Fibroblast of lung (primary cell): ENCODE measurements at places on chromosomes 1 and 21.

GRCh38 chr1:198121056-198121826 is 35.6 kb upstream of the NEK7 start:
- H3K27me3 ChIP-seq, result no peaks in the 10 kb centered on the region
- H3K4me3 ChIP-seq, result no peak overlapping the region
- peaks cover 32% of the 10 kb centered on the region for H3K4me1 ChIP-seq

- DNase-seq, result no peak
- no peaks in the 10 kb centered on the region for H3K36me3 ChIP-seq
- H3K27ac ChIP-seq, result no peak overlapping the region
- no peaks in the 10 kb centered on the region for H3K27me3 ChIP-seq
Measured at GRCh38 chr1:221085701-221086375, 206.6 kb downstream of the HLX start.

GRCh38 chr1:175552306-175552705 is 191.1 kb downstream of the TNR start:
- DNase-seq, result no peak
- no peak overlapping the region for H3K27ac ChIP-seq
- no peaks in the 10 kb centered on the region for H3K36me3 ChIP-seq
- H3K4me1 ChIP-seq, result no peaks in the 10 kb centered on the region

DNA sequence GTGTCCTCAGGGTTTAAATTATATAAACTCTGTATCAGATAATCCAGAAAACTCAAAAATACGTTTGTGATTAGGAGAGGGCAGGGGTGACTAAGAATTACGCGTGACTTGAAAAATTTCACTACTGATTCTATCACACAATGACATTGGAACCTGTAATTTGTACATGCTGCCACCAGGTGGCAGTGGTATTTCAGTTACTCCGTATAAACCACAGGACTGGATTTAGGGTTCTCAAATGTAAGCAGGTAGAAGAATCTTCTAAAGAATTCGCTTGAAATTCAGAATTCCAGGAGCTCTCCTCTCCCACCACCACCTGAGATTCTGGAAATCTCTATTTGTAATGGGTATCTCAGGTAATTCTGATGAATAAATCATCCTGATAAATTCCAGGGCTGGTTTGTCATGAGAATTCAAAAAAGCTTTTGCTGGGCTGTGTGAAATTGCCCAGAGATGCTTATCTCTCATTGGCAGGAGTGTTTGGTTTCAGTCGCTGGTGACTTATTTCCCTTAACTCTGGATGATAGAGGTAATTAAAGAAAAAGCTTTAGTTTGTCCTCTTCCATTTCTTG is 1.7 kb upstream of the KRTAP7-1 start:
- no peaks in the 10 kb centered on the region for H3K36me3 ChIP-seq
- no peak overlapping the region for H3K27ac ChIP-seq
- no peak for DNase-seq
- H3K4me3 ChIP-seq, result no peak overlapping the region
- H3K27me3 ChIP-seq, result no peaks in the 10 kb centered on the region
- H3K4me1 ChIP-seq, result no peaks in the 10 kb centered on the region

DNA sequence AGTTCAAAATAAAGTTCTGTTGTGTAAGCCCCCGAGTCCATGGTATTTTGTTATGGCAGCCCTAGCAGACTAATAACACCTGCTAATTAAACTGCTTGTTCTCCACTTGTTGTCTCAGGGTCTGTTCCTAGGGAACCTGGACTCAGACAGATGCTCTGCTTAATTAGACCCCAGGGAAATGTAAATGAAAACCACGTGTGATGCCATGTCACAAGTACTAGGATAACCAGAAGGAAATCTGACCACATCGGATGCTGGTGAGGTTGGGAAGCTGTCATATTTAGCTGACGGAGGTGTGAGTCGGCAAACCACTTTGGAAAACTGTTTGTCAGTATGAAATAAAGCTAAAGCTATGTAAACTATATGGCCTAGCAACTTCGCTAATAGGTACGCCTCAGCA is 19.6 kb downstream of the EDN2 start:
- no peaks in the 10 kb centered on the region for H3K36me3 ChIP-seq
- DNase-seq, result no peak
- no peak overlapping the region for H3K27ac ChIP-seq
- H3K27me3 ChIP-seq, result no peaks in the 10 kb centered on the region
- no peak overlapping the region for H3K4me3 ChIP-seq

GRCh38 chr1:108190686-108191416 is 9.3 kb downstream of the SLC25A24 start:
- no peaks in the 10 kb centered on the region for H3K27me3 ChIP-seq
- H3K36me3 ChIP-seq, result peaks cover 3% of the 10 kb centered on the region
- H3K4me1 ChIP-seq, result no peaks in the 10 kb centered on the region

DNA sequence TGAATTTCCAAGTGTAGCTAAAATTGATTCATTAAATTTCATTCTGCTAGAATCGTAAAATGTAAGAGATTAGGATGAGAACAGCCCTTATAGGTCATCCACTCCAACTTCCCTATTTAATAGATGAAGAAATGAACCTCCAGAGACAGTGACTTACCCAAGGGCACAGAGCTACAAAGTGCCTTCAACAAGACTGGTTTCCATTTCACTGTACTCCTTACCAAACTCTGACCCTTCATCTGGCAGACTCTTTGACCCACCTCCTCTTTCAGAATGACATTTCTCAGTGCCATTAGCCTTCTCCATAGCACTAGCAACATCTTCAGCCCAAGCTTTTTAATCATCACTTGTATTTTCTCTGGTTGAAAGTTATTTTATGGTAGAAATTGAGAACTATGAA is 161.3 kb downstream of the NEK7 start:
- no peak overlapping the region for H3K27ac ChIP-seq
- H3K27me3 ChIP-seq, result no peaks in the 10 kb centered on the region
- no peaks in the 10 kb centered on the region for H3K4me1 ChIP-seq
- no peak overlapping the region for H3K4me3 ChIP-seq

DNA sequence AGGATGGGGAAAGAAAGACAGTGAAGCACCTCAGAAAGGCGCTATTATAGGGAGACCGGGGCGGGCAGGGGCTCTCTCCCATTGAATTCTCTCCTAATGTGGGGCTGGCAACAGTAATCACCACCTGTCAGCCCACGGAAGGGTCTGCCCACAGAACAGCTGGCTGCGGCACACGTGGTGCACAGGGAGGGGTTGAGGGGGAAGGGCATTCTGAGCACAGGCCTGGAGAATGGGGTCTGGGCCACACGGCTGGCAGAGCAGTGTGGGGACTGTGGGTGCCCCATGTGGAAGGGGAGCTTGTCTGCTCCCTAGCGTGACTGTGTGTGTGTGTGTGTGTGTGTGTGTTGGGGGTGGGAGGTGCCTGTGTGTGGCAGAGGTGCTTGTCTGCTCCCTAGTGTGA is 4.1 kb downstream of the OLFML3 start:
- no peak overlapping the region for H3K4me3 ChIP-seq
- H3K27ac ChIP-seq, result no peak overlapping the region
- peaks cover 5% of the 10 kb centered on the region for H3K36me3 ChIP-seq

DNA sequence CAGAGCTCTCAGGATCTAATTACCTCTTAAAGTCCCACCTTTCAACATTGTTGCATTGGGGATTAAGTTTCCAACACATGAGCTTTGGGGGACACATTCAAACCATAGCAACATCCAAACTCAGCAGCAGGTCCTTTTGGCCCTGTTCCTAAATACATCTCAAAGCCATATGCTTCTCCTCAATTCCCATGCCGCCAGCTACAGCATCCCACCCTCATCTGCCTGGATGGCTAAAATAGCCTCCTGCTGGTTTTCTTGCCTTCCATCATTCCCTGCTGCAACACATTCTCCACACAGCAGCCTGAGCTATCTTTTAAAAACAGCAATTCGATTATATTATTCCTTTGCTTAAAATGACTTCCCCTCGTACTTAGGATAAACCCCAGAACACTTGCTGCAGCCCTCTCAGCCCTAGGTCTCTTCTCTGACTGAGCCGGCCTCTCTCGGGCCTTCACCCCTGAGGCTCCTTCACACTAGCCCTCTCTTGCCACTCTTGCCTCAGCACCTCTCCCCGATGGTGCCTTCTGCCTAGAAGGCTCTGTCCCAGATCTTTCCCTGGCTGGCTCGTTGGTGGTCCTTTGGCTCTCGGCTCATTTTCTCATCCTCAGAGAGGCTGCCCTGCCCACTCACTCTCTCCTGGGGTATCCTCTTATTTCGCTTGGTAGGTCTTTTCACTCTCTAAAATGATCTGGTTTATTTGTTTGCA is 16.5 kb downstream of the MYBPH start:
- peaks cover 2% of the 10 kb centered on the region for H3K4me1 ChIP-seq
- DNase-seq, result no peak
- no peaks in the 10 kb centered on the region for H3K36me3 ChIP-seq

DNA sequence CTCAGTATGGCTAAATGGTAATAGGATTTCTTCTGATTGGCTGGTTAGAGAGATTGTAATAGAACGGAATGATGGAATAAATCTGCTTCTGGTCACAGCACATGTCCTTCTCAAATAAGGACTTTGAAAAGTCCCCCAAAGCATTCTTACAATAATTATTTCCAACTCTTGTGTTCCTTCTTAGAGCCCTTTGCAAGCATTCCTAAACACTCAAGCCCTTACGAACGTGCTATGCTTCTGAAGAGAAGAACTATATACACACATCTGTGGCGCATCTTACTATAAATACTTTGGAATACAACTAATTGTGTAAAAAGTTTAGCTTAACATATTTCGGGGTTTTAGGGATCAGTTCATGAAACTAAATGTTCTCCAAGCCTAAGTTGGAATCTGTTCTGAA is 25.6 kb downstream of the CLIC4 start:
- H3K4me1 ChIP-seq, result peaks cover 2% of the 10 kb centered on the region
- H3K27me3 ChIP-seq, result no peaks in the 10 kb centered on the region
- H3K36me3 ChIP-seq, result no peaks in the 10 kb centered on the region
- DNase-seq, result peak; percentile 48
- H3K4me3 ChIP-seq, result no peak overlapping the region

DNA sequence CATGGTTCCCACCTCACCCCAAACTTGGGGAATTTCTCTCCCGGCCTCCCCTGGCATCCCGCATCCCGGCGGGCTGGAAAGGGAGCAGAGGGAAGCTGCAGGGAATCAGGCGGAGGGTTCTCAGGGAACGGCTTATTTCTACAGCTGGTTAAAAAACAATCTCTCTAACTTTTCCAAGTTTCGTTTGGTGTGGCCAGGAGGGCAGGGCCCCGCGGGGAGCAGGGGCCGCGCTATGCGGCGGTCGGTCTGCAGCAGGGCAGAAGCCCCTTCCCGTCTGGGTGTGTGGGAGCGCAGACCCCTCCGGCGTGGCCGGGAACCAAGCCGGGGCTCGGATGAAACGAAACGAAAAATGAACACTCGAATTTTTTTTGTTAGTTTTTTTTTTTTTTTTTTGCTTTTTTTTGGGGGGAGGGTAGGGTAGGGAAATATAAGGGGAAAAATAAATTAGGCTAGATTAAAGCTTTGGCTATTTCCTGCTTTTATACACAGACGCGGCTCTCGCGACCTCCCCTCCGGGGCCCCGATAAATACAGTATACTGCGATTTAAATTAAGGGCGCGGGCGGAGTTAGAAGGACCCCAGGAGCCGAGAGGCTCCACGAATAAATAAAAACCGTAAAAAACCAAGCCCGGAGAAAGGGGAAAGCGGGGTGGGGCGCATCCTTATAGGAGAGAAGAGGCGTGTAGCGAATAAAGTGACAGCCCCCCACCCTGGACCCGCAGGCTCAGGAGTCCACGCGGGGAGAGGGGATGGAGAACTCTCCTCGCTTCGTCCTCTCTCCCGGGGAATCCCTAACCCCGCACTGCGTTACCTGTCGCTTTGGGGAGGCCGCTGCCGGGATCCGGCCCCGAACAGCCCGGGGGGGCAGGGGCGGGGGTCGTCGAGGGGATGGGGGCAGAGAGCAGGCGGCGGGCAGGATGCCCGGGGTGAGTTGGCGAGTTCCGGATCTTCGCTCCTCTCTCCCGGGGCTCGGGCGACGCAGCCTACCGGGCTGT is 2.1 kb downstream of the POU3F1 start:
- peaks cover 61% of the 10 kb centered on the region for H3K27me3 ChIP-seq
- no peak overlapping the region for H3K27ac ChIP-seq
- DNase-seq, result no peak
- no peaks in the 10 kb centered on the region for H3K36me3 ChIP-seq
- H3K4me3 ChIP-seq, result peak overlapping the region; percentile 38
- H3K4me1 ChIP-seq, result peaks cover 3% of the 10 kb centered on the region

DNA sequence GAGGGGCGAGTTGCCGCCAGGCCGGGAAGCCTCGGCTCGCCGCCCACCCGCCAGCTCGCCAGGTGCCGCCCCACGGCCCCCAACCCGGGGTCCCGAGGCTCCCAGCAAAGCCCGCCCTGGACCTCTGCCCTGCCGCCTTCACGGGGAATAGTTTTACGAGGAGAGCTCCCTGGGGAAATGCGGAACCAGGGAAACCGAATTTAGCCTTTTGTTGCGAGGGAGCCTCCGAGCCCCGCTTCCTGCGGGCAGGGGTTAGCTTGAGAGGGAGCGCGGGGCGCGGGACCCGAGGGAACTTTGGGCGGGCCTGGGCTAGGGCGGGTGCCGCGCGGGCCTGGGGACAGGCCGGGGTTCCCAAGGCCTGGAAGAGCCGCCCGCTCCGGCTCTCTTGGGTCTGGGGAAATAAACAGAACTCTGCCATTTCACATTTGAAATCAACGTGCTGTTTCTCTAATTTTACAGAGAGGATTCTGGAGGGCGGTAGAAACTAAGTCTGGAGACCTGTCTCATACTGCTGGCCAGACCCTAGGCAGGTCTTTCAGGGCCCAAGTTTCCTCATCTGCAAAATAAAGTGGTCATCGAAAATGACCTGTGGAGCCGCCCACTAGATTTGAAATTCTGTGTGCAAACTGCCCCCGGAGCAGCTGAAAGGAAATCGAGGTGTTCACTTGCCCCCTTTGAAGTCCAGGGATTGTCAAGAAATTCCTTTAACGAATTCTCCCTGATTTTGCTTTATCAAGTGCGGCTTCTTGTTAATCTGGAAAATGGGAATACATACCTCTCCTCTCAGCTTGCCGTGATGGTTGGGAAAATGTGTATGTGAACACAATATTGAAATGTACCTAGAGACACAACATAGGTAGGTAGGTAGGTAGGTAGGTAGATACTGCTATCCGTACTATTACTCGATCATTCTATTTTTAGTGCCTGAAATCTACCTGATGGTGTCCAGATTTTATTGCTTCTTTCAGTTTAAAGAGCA is 749 bp upstream of the GLUL start:
- H3K27ac ChIP-seq, result peak overlapping the region; percentile 86
- H3K27me3 ChIP-seq, result no peaks in the 10 kb centered on the region
- peak; percentile 53 for DNase-seq
- peaks cover 4% of the 10 kb centered on the region for H3K4me1 ChIP-seq
- peaks cover 3% of the 10 kb centered on the region for H3K36me3 ChIP-seq

DNA sequence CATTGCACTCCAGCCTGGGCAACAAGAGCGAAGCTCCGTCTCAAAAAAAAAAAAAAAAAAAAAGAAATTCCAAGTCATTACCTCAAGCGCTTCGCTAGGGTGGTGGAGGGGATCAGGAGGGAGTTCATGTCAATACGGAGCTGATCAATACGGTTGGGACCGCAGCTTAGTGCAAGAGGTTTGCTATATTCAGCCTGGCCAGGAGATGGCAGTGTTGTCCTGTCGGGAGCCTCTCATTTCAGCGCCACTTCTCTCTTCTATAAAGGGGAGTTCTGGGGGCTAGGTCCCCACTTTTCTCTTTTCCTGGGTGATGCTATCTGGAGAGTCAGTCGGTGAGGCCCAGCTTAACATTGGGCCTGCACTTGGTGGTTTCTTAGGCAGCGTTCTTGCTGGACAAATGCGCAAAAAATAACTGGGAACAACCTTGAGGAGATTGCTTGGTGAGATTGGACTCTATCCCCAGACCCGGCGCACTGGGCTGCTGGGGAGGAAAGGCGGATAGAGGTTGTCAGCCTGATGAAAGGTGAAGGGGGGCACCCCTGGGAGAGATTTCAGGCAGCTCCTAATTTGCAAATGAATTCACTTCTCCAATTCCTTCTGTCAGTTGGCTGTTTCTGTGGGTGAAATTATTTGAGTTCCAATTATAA is 40.4 kb downstream of the KIAA0040 start:
- no peaks in the 10 kb centered on the region for H3K27me3 ChIP-seq
- no peak overlapping the region for H3K4me3 ChIP-seq
- no peaks in the 10 kb centered on the region for H3K4me1 ChIP-seq
- no peaks in the 10 kb centered on the region for H3K36me3 ChIP-seq
